ENCODE measurements at places on chromosomes 2 and 18. TPM values are rescaled to one million over a fixed set of nuclear protein-coding genes. Genes with fewer than 3 reads are reported as not detected.

The C2orf66 gene
- not detected for total RNA-seq

The UGT1A4 gene
- total RNA-seq: not detected

The CYBRD1 gene
- 69.8 TPM for total RNA-seq

The INPP5D gene
- total RNA-seq: 5.2 TPM

The COL5A2 gene
- 10.5 TPM for total RNA-seq

The PIKFYVE gene
- 14.8 TPM for total RNA-seq

The FANCL gene
- 10.4 TPM for total RNA-seq

The SH3YL1 gene
- 11.1 TPM for total RNA-seq

The AKAIN1 gene
- not detected for total RNA-seq

The INHBB gene
- total RNA-seq: 7.1 TPM

The ZCCHC2 gene
- 18.2 TPM for total RNA-seq

The MROH2A gene
- total RNA-seq: not detected
